NCI-H1417 (cell line): ENCODE measurements at places on chromosomes 4 and X.

- DNase-seq = no peak
These were observed 339.5 kb upstream of the DIPK2B start for GRCh38 chrX:45540181-45540580.

GRCh38 chrX:33285550-33285949 is 74.2 kb upstream of the DMD start:
- DNase-seq = no peak

GRCh38 chr4:156578005-156578404 is 393.6 kb downstream of the PDGFC start:
- no peak for DNase-seq

GRCh38 chrX:22351966-22352365 is 79.3 kb downstream of the CBLL2 start:
- DNase-seq = no peak

- no peak for DNase-seq
These were observed 159.9 kb downstream of the SCFD2 start for GRCh38 chr4:53205970-53206369.

DNA sequence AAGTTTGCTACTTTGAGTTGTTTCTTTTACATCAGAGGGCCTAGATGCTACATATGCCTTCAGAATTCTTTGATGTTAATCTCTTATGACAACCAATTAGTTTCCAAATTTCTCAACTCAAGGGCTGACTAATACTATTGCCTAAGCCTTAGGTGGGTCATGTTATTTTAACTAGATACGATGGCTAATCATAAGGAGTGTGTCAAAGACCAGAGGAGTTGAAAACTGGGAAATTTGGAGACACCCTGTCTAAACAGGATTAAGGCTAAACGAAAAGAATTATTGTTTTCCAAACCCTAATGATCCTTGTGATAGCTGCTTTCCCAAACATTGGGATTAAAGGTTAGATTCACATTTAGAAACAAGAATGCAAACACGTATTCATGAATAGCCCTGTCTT is 228.5 kb downstream of the PCDH7 start:
- no peak for DNase-seq

DNA sequence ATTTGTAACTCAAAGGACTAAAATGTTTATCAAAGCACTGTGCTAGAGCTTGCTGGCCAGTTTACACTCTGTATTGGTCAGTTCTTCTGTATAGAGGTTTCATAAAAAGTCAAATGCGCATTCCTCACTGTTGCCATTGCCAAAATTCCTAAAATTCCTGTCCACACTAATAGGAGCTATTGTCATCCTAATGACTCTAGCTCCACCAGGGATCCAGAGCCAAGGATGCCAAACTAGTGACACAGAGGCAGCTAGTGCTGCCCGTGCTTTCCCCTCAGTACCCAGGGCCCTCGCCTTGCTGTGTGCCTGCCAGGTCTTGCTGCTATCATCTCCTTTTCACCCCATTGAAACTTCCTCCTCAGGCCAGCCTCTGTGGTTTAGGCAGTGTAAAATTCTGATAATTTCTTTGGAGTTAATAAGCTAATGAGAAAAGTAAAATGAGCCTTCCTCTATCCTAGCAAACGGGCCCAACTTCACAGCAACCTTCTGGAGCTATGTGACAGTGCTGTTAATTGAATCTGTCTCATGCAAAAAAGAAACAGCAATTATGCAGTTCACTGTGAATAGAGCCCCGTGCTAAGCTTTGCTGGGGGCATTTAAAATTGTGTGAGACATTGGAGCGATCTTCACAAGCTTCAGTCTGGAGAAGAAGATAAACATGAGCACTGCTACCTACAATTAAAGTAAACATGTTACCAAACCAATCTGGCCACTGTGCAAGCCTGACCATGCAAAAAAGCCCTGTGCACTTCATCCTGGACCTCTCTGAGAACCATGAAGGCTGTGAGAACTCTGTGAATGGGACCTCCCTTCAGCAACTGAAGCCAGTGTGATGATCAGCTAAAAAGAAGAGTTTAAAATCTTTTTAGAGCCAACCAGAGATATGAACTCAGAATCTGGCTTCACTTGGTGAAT is 43.1 kb upstream of the FGF2 start:
- DNase-seq = no peak

GRCh38 chr4:23237771-23238170 is 545.0 kb downstream of the GBA3 start:
- DNase-seq = peak; percentile 60

- no peak for DNase-seq
These were observed 418.0 kb upstream of the PITX2 start for GRCh38 chr4:111040904-111041303.

GRCh38 chr4:141309874-141310273 is 89.2 kb downstream of the ZNF330 start:
- no peak for DNase-seq

- no peak for DNase-seq
These were observed 12.1 kb upstream of the PLAC1 start for GRCh38 chrX:134670134-134670924.
